ENCODE measurements at places on chromosomes 6 and 20.

GRCh38 chr6:152096863-152097496 lies 289.5 kb downstream of the ESR1 start:
- DNase-seq: no peak

GRCh38 chr6:128686084-128686483 lies 165.7 kb upstream of the PTPRK start:
- no peak for DNase-seq

- no peak for DNase-seq
Observed at GRCh38 chr6:70846207-70846835, 110.5 kb downstream of the B3GAT2 start.

DNA sequence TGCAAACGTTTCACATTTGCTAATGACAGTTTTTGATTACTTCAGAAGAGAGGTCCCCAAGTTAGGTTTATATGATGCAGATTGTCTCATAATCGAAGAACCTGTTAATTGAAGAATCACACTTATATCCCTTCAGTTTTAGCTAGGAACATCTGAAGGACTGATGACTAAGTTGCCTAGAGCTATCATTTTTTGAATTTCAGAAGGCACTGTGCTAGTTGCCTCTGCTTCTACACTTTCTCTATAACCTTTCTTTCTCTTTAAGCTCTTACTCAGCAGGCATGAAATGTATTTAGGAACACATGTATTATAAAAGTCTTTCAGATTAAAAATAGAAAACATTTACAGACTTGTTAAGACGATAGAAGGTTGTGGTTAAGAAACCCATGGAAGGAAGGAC lies 14.4 kb upstream of the GJE1 start:
- no peak for DNase-seq

- no peak for DNase-seq
Observed at GRCh38 chr6:166617359-166617758, 9.7 kb downstream of the RPS6KA2 start.

GRCh38 chr20:41991412-41991811 lies 373.2 kb upstream of the CHD6 start:
- DNase-seq: no peak

All from GM20000 (cell line).